ENCODE measurements at places on chromosomes 7 and 10.

GRCh38 chr7:155191137-155191536 lies 106.5 kb upstream of the INSIG1 start:
- no peak for DNase-seq

- no peak for DNase-seq
Observed at GRCh38 chr10:26031300-26031699, 97.3 kb downstream of the MYO3A start.

GRCh38 chr10:373015-373414 lies 237.8 kb downstream of the ZMYND11 start:
- no peak for DNase-seq

GRCh38 chr7:66255534-66256100 lies 50.5 kb downstream of the TPST1 start:
- no peak for DNase-seq

DNA sequence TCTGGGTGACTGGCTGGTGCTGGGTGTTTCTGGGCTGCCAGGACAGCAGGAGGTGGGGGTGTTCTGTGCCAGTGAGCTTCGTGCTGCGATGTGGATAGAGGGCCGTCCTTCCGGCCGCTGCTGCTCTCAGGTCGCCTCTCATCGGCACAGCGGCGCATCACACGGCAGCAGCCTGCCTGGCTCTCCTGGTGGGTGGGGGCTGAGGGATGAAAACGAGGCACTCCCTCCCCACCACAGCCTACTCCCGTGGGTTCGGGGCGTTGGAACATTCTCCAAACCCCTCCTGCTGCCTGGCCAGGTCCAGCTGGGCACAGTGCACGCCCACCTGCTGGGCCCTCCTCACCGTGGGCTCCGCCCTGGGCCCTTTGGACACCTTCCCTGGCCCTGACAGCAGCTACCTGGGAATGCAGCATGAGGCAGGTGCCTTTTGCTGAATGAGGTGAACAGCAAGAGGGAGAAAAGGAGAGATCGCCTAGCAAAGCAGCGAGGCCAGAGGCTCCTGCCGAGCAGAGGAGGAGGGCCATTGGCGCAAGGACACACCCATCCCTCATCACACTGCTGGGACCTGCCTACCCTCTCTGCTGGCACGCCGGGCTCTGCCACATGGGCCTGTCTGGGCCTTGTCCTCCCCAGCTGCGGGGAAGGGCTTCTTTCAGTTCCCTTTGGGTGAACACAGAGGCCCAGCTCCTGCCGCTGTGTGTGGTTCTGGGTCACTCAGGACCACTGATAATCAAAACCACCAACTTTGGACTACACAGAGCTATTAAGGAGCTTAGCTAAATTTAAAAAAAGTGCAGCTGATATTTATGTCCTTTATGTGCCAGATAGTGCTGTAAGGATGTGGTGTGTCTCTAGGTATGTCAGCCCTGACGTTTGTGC lies 33.4 kb downstream of the INPP5A start:
- DNase-seq, result no peak

DNA sequence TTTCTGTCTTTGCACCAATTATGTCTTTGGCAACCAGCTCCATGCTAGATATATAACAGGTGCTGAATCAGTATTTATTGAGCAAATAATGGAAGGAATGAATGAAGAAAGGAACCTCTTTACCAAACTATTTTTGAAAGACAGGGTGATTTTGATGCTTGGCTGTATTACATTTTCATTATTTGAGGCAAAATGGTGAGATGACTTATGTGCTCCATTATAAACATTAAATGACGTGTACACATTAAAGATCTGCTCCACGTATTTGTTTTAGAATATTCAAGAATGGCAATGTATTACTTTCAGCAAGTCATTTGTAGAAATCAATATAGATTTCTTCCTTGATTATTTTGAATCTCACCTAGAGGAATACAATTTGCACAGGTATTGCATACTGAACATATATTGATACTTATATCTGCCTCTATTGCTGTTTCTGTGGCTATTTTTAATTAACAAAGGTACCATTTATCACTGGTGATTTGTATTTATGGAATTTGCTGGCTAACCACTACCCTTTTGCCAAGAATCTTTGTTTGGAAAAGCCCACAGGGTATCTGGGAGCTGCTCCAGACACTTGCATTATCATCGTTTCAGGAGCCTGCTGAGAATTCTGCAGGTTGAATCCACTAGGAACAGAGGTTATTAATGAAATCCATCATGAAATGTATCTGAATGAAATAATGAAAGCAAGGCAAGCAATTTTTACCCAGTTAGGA lies 92.2 kb downstream of the SEMA3C start:
- DNase-seq, result no peak

DNA sequence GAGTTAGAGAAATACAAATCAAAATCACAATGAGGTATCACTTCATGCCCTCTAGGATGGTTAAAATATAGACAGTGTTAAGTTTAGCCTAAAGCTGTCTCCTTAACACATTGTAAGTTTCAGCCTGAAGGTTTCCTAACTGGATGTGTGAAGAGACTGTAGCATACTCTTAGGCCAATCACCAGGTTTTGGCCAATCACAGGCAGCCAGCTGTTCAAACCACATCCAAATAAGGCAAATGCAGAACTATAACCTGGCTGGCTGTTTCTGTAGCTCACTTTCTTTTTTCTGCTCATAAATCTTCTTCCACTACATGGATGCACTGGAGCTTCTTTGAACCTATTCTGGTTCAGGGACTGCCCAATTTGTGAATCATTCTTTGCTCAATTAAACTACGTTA lies 19.7 kb downstream of the ESYT2 start:
- DNase-seq, result no peak

DNA sequence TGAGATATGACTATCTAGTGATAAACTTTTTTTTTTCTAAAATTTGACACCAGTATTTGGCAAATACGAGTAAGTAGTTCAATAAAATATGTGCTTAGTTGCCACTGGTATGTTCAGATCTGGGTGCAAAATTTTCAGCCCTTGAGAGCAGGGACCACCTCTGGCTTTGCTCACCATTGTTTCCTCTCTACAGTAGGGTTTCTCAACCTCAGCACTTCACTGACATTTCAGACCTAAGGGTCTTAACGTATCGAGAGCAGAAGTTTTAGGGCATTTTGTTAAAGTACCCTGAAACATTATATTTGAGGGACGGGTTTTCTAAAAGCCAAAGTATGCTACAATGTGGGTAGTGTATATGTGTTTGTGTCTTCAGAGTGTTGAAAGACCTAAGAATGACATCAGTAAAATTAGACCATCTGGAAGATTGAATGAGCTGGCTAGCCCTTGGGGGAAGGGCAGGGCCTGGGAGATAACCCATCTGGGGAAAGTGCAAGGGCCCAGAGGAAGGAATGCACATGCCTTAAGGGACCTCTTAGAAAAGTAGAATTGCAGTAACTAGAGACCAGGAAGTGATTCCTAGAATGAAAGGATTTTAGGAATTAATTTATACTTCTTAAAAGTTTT lies 11.8 kb downstream of the BZW2 start:
- DNase-seq, result no peak

- DNase-seq, result no peak
Observed at GRCh38 chr10:130967161-130967560, 344.4 kb downstream of the TCERG1L start.
